ENCODE measurements at places on chromosomes 13 and 19.

DNA sequence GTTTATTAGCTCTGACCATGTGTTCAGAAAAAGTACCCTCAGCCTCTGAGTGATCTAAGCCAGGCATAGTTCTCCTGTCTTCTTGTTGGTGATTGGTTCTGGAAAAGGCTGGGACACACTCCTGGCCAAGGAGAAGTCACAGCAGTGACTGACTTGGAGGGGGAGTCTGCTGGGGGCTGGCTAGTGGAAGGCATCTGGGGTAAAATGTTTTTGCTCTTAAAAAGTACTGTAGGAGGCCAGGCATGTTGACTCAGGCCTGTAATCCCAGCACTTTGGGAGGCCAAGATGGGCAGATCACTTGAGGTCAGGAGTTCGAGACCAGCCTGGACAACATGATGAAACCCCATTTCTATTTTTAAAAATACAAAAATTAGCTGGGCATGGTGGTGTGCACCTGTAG is 21.7 kb downstream of the FAM187B start:
- DNase-seq = no peak

DNA sequence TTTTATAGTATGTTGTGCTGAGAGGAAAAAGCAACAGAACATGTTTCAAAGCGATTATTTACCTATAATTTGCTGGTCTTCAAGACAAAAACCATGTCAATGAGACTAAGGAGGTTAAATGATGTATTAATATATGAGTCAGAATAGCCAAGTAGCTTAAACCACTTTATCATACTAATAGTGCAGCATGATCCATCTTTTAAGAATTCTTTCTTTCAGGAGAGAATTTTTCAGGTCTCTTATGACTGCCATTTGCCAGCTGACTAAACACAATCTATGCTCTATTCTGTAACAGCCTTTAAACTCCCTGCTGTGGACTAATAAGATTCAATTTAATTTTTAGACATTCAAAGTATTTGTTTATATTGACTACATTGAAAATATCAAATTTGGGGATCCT is 93.7 kb downstream of the TRPC4 start:
- DNase-seq = no peak

DNA sequence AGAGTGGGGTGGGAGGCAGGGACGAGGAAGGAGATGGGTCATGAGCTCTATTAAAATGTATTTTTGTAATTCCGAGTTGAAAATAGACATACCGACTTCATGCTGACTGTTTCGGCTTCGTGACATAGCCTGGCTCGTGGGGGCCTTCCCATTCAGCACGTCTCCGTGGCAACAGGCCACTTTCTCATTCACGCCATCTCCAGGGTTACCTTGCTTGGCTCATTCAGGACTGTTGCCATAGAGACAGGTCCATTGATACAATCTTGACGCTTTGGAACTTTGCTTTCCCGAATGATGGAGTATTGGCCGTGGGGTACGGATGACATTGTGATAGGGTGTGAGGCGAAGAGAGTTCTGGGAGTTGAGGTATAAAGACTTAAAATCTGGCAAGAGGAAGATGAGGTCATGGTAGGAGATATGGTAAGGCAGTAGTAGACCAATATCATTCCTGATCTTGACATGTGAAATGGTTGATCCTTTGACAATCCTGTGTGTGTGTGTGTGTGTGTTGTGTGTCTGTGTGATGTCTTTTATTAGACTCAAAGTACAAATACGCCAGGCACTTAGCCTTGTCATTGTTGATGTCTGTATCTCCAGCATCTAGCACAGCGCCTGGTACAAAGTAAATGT is 97.3 kb downstream of the CACNA1A start:
- DNase-seq = no peak

DNA sequence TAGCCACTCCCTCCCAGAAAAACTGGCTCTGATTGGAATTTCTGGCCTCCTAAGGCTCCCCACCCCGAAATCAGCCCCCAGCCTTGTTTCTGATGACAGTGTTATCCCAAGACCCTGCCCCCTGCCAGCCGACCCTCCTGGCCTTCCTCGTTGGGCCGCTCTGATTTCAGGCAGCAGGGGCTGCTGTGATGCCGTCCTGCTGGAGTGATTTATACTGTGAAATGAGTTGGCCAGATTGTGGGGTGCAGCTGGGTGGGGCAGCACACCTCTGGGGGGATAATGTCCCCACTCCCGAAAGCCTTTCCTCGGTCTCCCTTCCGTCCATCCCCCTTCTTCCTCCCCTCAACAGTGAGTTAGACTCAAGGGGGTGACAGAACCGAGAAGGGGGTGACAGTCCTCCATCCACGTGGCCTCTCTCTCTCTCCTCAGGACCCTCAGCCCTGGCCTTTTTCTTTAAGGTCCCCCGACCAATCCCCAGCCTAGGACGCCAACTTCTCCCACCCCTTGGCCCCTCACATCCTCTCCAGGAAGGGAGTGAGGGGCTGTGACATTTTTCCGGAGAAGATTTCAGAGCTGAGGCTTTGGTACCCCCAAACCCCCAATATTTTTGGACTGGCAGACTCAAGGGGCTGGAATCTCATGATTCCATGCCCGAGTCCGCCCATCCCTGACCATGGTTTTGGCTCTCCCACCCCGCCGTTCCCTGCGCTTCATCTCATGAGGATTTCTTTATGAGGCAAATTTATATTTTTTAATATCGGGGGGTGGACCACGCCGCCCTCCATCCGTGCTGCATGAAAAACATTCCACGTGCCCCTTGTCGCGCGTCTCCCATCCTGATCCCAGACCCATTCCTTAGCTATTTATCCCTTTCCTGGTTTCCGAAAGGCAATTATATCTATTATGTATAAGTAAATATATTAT is 6.1 kb downstream of the FOSB start:
- no peak for DNase-seq

DNA sequence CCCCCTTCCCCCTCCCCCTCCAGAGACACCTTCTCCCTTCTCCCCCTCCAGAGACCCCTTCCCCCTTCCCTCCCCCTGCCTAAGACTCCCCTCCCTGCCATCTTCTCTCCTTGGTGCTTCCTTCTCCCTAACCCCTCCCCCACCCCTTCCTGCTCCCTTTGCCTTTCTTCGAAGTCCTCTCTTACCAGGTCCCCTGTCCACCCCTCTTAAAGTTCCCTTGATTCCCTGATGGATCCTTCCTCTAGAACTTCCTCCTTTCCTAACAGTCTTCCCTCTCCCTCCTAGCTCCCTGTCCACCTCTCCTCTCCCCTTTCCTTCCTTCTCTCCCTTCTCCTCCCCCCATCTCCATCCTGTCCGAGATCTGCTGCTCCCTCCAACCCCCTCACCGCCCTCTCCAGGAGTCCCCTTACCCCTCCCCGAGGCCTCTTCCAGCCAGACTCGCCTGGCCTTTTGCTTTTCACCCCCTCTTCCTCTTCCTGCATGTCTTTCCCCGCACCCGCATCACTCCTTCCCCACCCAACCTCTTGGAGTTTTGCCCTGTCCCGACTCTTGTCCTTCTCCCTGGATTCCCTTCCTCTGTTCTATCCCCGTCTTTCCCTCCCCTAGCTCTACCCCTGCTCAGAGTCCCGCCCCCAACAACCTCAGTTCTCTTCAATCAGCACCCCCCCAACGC is 3.1 kb downstream of the TNFSF9 start:
- no peak for DNase-seq

GRCh38 chr13:23505007-23505406 is 65.2 kb upstream of the TNFRSF19 start:
- DNase-seq = no peak

DNA sequence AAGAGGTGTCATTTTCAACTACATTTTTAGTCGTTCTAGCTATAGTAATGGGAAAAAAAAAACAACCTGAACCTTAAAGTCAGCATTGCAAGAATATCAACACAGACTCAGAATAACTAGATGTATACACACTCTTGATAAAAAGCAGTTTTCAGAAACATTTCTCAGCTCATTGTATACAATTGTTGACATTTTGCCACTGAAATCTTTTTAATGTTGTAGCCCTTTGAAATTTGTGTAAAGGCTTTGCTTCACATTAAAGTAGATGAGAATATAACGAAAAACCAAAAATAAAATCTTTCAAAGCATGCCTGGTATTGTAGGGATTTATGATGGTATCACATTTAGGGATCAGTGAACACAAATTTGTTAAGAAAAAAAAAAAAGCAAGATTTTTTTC is 87.2 kb upstream of the SLC10A2 start:
- DNase-seq = no peak

Measured in AG09319 (cell line).